ENCODE measurements at places on chromosomes 11 and 22. TPM values are rescaled to one million over a fixed set of nuclear protein-coding genes. Genes with fewer than 3 reads are reported as not detected.

GRCh38 chr22:49081261-49081666 lies 746.4 kb downstream of the BRD1 start:
- no peak for DNase-seq

Gene HEPN1
- polyA plus RNA-seq, result not detected

DNA sequence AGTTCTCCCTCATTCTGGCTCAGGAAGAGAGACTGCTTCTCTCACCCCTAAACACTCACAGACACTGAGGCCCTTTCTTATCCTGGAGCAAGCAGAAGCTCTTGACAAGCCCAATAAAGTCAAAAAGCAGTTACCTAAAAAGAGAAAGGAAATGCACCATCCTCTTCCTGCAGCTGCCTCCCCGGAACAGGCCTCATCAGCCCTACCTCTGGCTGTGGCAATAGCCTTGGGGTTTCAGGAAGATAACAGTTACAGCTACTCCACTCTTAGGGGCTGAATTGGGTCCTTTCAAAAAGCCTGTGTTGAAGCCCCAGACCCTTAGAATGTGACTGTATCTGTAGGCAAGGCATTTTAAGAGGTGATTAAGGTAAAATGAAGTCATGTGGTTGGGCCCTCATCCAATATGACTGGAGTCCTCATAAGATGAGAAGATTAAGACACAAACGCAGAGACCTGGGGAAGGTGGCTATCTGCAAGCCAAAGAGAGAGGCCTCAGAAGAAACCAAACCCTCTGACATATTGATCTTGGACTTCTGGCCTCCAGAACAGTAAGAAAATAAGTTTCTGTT lies 3.5 kb upstream of the LGALS12 start:
- DNase-seq, result no peak

DNA sequence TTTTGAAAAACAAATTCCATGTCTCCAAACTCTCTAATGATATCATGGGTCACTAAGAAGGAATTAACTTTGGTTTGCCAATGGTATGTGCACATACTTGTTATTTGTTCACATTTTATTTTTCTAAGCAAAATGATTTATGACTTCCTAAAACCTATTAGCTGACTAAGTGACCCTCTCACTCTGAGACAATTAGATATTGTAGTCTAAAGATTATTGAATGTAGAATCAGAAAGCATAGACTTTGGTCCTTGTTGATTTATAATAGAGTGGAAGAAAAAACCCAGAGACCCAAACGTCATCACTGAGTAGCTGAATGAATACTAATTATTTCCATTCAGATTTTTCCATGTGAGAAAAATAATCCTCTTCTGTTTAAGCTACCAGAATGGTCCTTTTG lies 243.5 kb upstream of the ANO3 start:
- no peak for DNase-seq

Gene TOP3B
- 11.9 TPM for polyA plus RNA-seq

Measured in lung (tissue), 17 donors.